K562 (cell line): ENCODE measurements at places on chromosomes 4 and X.

DNA sequence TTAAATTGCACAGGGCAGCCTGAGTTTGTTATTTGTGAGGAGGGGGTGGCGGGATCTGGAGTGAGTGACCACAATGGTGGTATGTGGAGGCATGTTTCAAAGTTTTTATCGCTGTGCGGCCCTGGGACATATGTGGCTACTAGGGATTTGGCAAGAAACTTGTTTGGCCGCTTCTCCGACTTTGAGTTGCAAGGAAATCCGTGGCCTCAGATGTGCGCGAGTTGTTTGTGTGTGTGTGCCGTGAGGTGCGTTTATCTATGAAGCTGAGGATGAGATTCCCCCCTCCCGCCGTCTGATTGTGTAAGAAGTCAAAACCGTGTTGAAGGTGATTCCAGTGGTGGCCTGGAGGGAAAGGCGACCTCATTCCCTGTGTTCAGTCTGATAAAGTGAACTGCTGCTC lies 1.4 kb downstream of the JADE3 start:
- H3K4me3 ChIP-seq: peak overlapping the region; percentile 50
- no peaks in the 10 kb centered on the region; the same call in 2 of the 3 replicates for H3K27me3 ChIP-seq
- no peak overlapping the region for H3K27ac ChIP-seq
- no peaks in the 10 kb centered on the region for H3K4me1 ChIP-seq
- no peaks in the 10 kb centered on the region for H3K36me3 ChIP-seq
- DNase-seq: no peak

DNA sequence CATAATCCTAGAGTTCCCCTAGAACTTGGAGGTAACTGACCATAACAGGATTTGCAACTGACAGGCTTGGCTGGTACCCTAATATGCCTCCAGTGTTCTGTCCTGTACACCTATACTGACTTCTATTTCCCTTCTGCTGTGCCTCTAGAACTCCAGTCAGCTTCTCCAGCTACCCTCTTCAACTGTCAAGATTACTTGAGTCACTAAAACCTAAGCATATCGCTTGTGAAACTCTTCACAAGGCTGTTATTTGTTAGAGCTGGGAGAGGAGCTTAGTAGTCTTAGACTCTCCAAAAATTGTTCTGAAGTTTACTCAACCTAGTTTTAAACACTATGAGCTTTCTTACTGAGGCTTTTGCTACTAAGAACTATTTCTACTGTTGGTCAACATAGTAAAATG lies 52.0 kb downstream of the CCNG2 start:
- H3K4me1 ChIP-seq: no peaks in the 10 kb centered on the region
- H3K27ac ChIP-seq: no peak overlapping the region
- DNase-seq: no peak
- peaks cover 2% of the 10 kb centered on the region; the same call in 1 of the 3 replicates for H3K27me3 ChIP-seq
- H3K36me3 ChIP-seq: no peaks in the 10 kb centered on the region
- H3K4me3 ChIP-seq: no peak overlapping the region

GRCh38 chrX:5683996-5684395 lies 544.7 kb downstream of the NLGN4X start:
- no peak overlapping the region for H3K27ac ChIP-seq
- H3K36me3 ChIP-seq: no peaks in the 10 kb centered on the region
- no peaks in the 10 kb centered on the region for H3K27me3 ChIP-seq
- no peaks in the 10 kb centered on the region for H3K4me1 ChIP-seq

- H3K27ac ChIP-seq: no peak overlapping the region
- H3K36me3 ChIP-seq: no peaks in the 10 kb centered on the region
- no peak overlapping the region for H3K4me3 ChIP-seq
- no peaks in the 10 kb centered on the region for H3K4me1 ChIP-seq
Observed at GRCh38 chr4:173912384-173912783, 371.1 kb downstream of the FBXO8 start.

- no peak overlapping the region for H3K27ac ChIP-seq
- H3K4me1 ChIP-seq: no peaks in the 10 kb centered on the region
- H3K36me3 ChIP-seq: no peaks in the 10 kb centered on the region
- H3K4me3 ChIP-seq: no peak overlapping the region
Observed at GRCh38 chr4:3599951-3600350, 67.7 kb upstream of the LRPAP1 start.

DNA sequence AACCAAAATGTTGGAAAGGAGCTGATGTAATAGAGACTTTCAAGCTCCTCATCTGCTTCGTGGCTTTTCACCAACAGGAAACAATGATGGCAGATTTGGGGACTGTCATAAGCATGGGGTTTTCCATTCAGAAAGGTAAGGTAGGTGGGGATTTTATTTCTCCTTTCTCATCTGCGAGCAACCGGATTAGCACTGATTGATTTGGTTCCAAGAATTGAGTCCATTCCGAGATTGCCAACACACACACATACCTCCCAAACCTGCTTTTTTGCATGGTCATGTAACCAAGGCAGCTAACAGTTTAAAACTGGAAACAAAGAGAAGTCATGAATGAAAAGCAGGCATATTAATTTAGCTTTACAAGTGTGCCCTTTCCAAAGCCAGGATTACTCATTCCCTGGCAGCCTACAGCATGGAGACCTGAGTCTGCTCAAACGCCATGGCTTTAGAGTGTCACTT lies 63.0 kb upstream of the LNX1 start:
- H3K27me3 ChIP-seq: 0 out of 3 replicates have a peak, but pooled peaks cover 3% of the 10 kb centered on the region
- DNase-seq: no peak
- H3K4me1 ChIP-seq: no peaks in the 10 kb centered on the region; the same call in 1 of the 2 replicates

GRCh38 chr4:4341861-4342650 lies 44.8 kb upstream of the NSG1 start:
- no peak for DNase-seq
- H3K27me3 ChIP-seq: peaks cover 21% of the 10 kb centered on the region; the same call in 2 of the 3 replicates
- no peaks in the 10 kb centered on the region for H3K36me3 ChIP-seq
- peaks cover 16% of the 10 kb centered on the region; the same call in 2 of the 3 replicates for H3K4me1 ChIP-seq

GRCh38 chrX:136531951-136532350 lies at the start of gene VGLL1:
VGLL1 (plus strand) TSS chrX:136532215; CDS start chrX:136536021, 3,806 bp downstream.
- DNase-seq: no peak
- H3K4me3 ChIP-seq: no peak within 1 kb of the TSS
- H3K27ac ChIP-seq: no peak within 1 kb of the TSS
- H3K36me3 ChIP-seq: no peaks in the 10 kb centered on the region

GRCh38 chr4:55424791-55425190 lies 29.0 kb downstream of the TMEM165 start:
- H3K36me3 ChIP-seq: peaks cover 93% of the 10 kb centered on the region
- no peak for DNase-seq
- H3K4me3 ChIP-seq: no peak overlapping the region
- no peaks in the 10 kb centered on the region for H3K27me3 ChIP-seq

DNA sequence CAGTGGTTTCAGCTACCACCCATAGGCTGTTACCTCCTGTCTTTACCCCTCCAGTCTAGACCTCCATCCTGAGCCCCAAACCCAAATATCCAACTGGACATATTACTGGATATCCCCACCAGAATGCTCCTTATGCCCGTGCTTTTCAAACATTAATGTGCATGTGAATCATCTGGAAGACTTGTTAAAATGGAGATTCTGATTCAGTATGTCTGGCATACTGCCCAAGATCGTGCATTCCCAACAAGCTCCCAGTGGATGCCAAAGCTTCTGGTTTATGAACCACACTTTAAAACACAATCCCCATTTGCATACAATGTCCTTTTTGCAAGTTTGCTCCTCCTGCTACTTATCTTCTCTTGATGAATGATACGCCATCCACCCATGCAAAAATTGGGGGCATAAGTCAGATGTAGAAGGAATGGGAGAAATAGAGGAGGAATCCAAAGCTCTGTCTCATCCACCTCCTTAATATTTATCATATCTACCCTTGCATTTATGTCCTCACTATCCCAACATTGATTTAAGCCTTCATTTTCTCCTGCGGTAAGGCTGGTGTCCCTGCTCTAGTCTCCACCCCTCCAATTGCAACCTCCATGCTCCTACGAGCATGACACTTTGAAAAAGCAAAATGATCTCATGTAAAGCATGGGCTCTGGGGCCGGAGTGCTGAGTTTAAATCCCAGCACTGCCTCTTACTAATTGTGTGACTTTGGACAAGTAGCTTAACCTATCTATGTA lies 7.4 kb upstream of the PGRMC1 start:
- H3K27ac ChIP-seq: no peak overlapping the region
- H3K4me3 ChIP-seq: no peak overlapping the region
- peaks cover 10% of the 10 kb centered on the region; the same call in 1 of the 2 replicates for H3K27me3 ChIP-seq
- no peaks in the 10 kb centered on the region for H3K36me3 ChIP-seq
- no peak for DNase-seq

- no peak overlapping the region for H3K4me3 ChIP-seq
- no peaks in the 10 kb centered on the region for H3K36me3 ChIP-seq
- no peak for DNase-seq
- H3K4me1 ChIP-seq: no peaks in the 10 kb centered on the region
Observed at GRCh38 chr4:137090951-137091350, 441.3 kb downstream of the PCDH18 start.

DNA sequence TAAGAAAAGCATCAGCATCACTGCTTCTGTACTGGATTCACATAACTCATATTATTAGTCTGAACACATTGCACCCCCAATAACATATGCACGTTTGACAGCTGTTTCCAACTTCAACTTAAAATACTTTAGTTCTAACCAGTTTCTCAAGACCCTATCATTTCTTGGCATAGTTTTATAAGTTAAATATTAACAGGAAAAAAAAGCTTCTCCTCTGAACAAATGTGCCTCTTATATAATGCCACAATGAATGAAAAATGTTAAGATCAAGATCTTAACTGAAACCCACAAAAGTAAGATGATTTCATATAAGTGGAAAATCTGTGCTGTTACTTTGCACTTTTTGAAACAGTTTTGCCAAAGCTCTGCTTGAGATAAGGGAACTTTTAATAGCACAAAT lies 652.8 kb upstream of the FAM241A start:
- no peak overlapping the region for H3K4me3 ChIP-seq
- H3K4me1 ChIP-seq: no peaks in the 10 kb centered on the region
- no peaks in the 10 kb centered on the region for H3K36me3 ChIP-seq
- no peaks in the 10 kb centered on the region for H3K27me3 ChIP-seq
- H3K27ac ChIP-seq: no peak overlapping the region
- no peak for DNase-seq

DNA sequence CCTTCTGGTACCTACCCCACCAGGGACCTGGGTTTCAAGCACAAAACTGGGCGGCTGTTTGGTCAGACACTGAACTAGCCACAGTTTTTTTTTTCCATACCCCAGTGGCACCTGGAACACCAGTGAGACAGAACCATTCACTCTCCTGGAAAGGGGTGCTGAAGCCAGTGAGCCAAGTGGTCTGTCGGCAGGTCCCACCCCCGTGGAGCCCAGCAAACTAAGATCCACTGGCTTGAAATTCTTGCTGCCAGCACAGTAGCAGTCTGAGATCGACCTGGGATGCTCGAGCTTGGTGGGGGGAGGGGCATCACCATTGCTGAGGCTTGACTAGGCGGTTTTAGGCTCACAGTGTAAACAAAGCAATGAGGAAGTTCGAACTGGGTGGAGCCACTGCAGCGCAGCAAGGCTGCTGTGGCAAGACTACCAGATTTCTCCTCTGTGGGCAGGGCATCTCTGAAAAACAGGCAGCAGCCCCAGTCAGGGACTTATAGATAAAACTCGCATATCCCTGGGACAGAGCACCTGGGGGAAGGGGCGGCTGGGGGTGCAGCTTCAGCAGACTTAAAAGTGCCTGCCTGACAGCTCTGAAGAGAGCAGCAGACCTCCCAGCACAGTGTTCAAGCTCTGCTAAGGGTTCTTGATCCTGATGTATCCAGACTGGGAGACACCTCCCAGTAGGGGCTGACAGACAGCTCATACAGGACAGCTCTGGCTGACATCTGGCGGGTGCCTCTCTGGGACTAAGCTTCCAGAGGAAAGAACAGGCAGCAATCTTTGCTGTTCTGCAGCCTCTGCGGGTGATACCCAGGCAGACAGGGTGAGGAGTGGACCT lies 223.0 kb downstream of the COX18 start:
- H3K4me1 ChIP-seq: peaks cover 8% of the 10 kb centered on the region; the same call in 1 of the 2 replicates
- no peaks in the 10 kb centered on the region for H3K27me3 ChIP-seq
- H3K4me3 ChIP-seq: peak overlapping the region; percentile 15; the same call in 1 of the 2 replicates
- peak; percentile 46 for DNase-seq

DNA sequence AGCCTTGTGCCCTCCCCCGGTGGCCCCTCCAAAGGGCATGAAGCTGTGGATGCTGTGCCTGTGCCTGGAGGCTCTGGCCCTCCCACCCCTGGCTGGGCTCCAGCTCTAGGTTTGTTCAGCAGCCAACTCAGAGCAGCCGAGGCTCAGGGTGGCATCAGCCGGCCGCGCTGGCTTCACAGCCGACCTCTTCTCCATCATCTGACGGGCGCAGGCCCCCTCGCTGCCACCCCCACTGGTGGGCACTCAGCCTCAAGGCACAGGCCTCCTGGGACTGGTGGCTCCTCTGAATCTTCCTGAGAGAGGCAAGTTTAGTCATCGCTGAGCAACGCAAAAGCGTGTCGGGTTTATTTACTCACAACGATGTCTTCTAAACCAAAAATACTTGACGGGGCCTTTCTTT lies 46.0 kb downstream of the PCGF3 start:
- no peaks in the 10 kb centered on the region for H3K27me3 ChIP-seq
- peaks cover 66% of the 10 kb centered on the region for H3K36me3 ChIP-seq
- H3K4me3 ChIP-seq: no peak overlapping the region

DNA sequence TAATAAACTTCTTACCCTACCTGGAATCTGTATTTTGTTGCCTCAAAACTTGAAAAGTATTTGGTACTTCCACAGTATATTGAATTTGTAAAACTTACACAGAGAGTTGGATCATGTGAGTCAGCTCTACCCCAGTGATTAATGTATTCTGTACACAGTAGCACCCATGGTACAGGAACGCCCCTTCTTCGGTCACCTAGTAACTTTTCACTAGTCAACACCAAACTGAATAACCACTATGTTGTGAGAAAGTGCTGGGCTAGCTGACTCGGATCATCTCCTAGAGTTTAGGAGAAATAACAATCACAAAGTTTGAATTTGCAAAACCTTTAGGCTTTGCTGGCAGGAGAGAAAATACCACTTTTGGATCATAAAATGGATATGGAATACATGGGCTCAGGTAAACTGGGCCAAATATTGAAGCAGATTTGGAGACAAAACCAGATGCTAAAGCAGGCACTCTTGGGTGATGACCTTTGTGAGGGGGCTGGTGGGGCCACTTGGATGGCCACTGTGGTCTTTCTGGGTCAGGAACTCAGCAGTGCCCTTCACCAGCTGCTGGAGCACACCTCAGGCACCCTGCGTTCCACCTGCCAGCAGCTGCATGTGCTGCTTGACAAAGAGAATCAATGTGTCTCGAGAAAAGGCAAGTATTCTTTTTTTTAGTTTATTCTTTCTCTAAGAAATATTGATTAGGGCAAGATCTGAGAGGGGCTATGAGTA lies at the start of gene DTHD1:
Gene DTHD1 (plus strand): TSS at position 233 of the 723 bp plus-strand sequence. CDS start 143 bp downstream, at position 376.
- no peaks in the 10 kb centered on the region for H3K27me3 ChIP-seq
- H3K36me3 ChIP-seq: no peaks in the 10 kb centered on the region
- DNase-seq: no peak
- H3K4me1 ChIP-seq: no peaks in the 10 kb centered on the region
- no peak within 1 kb of the TSS for H3K4me3 ChIP-seq
- no peak within 1 kb of the TSS for H3K27ac ChIP-seq

GRCh38 chr4:26257850-26258249 lies 63.0 kb upstream of the RBPJ start:
- no peaks in the 10 kb centered on the region for H3K36me3 ChIP-seq
- no peak for DNase-seq
- no peak overlapping the region for H3K27ac ChIP-seq
- H3K27me3 ChIP-seq: peaks cover 8% of the 10 kb centered on the region; the same call in 1 of the 2 replicates

- no peaks in the 10 kb centered on the region for H3K4me1 ChIP-seq
- H3K4me3 ChIP-seq: no peak overlapping the region
- peak; percentile 2 for DNase-seq
Observed at GRCh38 chrX:115912372-115912897, 258.1 kb upstream of the AGTR2 start.

- H3K27me3 ChIP-seq: no peaks in the 10 kb centered on the region
- peaks cover 31% of the 10 kb centered on the region; the same call in 2 of the 3 replicates for H3K4me1 ChIP-seq
- H3K27ac ChIP-seq: peak overlapping the region; percentile 75
- peak; percentile 74 for DNase-seq
- no peaks in the 10 kb centered on the region for H3K36me3 ChIP-seq
Observed at GRCh38 chrX:39491548-39492297, 606.0 kb downstream of the BCOR start.
